ENCODE measurements at places on chromosomes 12 and 14. TPM values are rescaled to one million over a fixed set of nuclear protein-coding genes. Genes with fewer than 3 reads are reported as not detected.

Gene TEX52
- not detected for total RNA-seq

Gene DRAM1
- 86.8 TPM for total RNA-seq

DNA sequence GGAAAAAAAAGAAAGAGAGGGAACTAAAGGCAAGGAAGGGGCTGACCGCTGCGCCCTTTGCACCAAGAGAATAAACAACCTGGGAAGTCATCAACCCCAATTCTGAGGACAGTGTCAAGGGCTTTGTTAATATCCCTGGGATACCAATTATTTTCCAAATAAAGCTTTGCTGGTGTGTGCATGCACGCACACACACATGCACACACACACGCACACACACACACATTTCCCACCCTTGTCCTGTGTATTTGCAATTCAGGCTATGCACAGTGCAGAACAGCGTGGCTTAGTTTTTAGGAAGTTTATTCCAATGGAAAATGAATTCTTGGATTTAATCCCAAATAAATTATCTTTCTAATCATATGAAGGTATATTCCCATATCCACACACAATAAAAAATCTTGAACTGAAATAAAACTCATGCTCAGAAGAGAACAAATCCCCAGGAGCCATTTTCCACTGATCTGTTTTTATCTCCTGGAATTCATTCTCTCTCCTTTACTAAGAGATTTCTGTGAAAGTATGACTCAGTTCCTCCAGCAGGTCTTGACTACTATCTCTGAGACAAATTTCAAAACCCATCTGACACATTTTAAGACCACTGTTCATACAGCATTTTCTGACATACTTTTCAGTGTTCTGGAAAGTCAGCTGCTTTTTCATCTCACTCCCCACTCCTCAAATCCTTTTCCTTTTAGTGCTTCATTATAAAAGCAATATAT, 334.4 kb upstream of the ATP2B1 start:
- peak overlapping the region; percentile 15 for H3K27ac ChIP-seq
- H3K27me3 ChIP-seq, result no peaks in the 10 kb centered on the region
- H3K4me3 ChIP-seq, result no peak overlapping the region
- H3K4me1 ChIP-seq, result peaks cover 16% of the 10 kb centered on the region
- no peaks in the 10 kb centered on the region for H3K36me3 ChIP-seq

DNA sequence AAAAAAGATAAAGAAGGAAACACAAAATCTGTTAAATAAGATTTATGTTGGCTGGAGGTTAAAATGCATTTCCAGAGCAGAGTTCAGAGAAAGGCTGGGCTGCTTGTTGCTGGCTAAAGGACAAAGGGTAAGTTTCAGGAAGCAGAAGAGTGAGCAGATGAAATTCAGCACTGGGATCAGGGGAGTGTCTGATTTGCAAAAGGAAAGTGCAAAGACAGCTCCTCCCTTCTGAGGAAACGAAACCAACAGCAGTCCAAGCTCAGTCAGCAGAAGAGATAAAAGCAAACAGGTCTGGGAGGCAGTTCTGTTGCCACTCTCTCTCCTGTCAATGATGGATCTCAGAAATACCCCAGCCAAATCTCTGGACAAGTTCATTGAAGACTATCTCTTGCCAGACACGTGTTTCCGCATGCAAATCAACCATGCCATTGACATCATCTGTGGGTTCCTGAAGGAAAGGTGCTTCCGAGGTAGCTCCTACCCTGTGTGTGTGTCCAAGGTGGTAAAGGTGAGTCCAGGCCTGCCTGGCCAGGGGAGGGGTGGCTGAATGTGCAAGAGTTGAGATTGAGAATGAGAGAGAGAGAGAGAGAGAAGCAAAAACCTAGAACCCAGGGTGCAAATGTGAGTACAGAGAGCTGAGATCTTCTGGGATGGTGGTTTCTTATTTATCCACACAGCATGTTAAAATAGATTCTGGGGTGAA, at the start of gene OAS1:
OAS1 (plus strand) TSS at position 251 of the 703 bp plus-strand sequence; CDS start at position 329, 78 bp downstream.
- peaks cover 9% of the 10 kb centered on the region for H3K27me3 ChIP-seq
- H3K27ac ChIP-seq, result no peak within 1 kb of the TSS
- H3K4me1 ChIP-seq, result peaks cover 18% of the 10 kb centered on the region
- peak; percentile 51 for DNase-seq
- peak within 1 kb of the TSS; percentile 54 for H3K4me3 ChIP-seq

Gene FSCB
- not detected for total RNA-seq

DNA sequence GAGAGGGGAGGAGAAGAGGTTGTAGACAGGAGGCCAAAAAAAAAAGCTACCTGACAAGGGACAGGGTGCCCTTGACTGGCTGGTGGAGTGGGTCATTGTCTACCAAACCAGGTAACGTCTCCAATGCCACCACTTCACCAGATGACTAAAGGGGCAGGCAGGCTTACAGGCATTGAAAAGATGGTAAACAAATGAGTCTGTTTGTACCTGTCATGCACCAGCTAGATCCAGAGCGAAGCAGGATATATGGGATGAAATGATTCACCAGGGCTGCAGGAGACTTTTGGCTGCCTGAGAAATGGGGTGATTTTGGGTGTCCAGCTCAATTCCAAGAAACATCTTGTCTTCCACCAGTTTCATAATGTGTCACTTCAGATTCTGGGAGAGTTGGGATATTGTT, 4.0 kb downstream of the C12orf54 start:
- no peaks in the 10 kb centered on the region for H3K4me1 ChIP-seq
- no peak for DNase-seq
- H3K36me3 ChIP-seq, result no peaks in the 10 kb centered on the region
- H3K27me3 ChIP-seq, result 0 out of 2 replicates have a peak, but pooled peaks cover 6% of the 10 kb centered on the region
- H3K27ac ChIP-seq, result no peak overlapping the region
- H3K4me3 ChIP-seq, result no peak overlapping the region

DNA sequence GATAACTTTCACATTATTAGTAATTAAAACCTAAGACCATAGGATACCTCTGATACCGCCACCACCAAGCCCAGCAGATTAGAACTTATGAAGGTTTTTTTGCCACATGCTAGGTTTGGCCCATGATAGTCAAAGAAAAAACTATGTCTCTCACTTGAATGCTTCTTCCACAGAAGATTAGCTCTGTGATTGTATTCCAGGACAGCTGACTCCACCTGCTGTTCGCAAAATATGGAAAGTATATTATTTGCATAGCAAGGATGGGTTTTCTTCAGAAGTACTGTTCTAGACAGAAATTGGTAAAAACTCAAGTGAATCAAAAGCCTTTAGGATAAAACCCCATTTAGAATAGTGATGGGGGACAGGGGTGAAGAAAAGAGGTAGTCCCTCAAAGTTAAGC, 42.2 kb downstream of the PPFIBP1 start:
- no peaks in the 10 kb centered on the region for H3K36me3 ChIP-seq
- H3K27me3 ChIP-seq, result no peaks in the 10 kb centered on the region
- peaks cover 51% of the 10 kb centered on the region for H3K4me1 ChIP-seq
- no peak for DNase-seq

Measured in GM23248 (cell line).